ENCODE measurements at places on chromosomes 3 and 15.

DNA sequence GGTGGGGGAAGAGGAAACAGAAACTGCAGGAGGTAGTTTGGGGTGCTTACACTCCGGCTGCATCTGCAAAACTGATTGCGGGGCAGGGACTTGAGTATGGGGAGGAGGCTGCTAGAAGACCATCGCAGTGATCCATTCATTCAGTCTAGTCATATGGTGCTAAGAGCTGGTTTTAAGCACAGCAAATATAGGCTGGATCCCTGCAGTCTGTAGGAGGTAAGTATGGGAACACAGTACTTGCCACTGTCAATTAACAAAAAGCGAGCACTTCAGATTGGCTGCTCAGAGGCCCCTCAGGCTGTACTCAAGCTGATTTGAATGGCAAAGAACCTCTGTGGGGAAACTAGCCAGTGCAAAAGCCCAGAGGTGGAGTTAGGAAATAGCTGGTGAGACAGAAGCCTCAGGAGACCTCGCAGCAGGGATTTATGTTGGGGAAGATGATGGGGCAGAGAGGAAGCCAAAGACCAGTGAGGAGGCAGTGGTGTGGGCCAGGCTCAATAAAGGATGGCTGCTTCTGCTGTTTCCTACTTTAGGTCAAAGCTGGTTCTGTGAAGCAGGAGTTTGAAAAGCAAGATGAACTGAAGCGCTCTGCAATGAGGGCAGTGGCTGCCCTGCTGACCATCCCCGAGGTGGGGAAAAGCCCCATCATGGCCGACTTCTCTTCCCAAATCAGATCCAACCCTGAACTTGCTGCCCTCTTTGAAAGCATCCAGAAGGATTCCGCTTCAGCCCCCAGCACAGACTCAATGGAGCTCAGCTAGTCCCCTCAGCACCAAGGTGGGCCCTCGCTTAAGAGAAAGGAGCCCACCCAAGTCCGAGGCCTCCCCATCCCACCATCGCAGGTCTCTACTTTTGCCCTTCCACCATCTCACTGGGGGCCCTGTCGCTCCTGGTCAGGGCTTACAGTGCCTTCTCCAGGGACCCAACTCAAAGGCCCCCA lies 7.9 kb downstream of the RPL32 start:
- no peak for DNase-seq

- DNase-seq = no peak
Observed at GRCh38 chr3:179452176-179452564, 900 bp upstream of the GNB4 start.

DNA sequence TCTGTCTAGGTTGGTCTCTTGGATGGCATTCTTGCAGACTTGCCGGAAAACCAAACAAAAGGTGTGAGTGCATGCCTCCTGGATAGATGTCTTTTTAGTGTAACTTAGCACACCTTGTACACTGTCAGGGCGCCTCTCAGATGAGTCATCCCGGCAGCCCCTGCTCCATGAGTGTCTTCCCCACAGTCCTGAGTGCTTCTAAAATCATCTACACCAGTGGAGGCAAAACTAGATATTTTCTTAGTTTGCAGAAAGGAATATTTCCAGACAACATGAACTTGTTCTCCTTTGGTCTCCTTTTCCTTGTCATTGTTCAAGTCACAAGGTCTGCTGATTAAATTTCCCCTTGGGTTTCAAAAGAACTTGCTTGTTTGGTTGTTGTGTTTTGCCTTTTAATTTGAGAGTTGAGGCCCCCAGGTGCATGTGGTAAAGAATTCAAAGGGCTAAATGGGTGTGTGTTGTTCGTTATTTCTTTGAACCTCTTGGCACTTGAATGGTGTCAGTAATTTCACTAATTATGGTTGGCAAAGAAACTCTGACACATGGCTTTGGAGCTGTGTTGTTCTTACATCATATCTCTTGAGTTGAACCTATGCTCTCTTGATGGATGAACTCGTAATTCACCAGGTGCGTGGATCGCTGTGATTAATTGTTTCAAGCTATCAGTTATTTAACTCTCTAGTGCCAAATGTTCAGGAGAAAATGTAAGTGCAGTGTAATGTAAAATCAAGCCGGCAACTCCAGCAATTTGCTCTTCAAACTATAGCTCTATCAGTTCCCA lies 98.2 kb downstream of the IGF1R start:
- no peak for DNase-seq

DNA sequence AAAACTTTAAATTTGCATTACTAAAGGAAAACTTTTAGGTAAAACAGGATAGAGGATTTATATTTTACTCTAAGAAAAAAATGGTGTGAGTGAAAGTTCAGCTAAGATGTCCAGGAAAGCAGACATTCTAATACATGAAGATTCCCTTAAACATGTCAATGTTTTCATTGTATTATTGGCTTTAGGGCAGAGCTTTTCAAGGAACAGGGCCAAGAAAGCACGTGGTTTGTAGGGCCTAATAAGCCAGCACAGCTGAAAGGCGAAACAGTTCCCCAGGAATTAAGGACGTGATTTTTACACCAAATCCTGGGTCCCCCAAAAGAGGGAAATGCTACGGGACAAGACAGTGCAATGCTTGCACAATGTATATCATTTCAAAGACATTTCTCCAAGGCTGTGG lies 48.6 kb upstream of the MKRN3 start:
- no peak for DNase-seq

DNA sequence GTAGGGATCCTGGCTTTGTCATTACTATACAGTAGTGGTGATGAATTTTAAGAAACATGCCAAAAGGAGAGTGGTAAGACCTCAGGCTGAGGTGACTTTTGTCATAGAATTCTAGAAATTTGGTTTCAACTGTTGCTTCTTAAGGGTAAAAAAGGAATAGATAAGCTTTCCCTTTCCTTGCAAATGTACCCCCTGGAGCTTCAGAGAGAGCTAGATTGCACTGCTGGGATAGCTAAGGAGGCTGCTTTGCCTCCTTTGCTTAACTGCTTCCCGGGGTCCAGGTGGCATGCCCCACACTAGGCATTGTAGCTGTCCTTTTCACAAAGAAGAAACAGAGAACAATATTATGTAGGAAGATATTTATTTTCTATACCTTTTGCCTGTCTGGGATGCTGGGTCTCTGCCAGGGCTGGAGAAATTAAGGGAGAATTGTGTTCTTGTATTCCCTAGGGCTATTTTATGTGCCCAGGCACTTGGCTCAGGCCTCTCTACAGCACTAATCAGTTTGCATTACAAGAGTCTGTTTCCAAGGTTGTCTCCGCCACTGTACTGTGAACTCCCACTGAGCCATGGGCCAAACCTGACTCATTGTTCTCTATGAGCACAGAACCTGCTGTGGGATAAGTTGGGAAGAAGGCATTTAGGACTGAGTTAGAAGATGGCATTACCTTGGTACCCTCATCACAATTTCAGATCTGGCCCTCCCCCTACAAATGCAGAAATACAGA lies 460.0 kb downstream of the PDCD6IP start:
- no peak for DNase-seq

- DNase-seq = no peak
Observed at GRCh38 chr3:73614419-73614818, 10.3 kb downstream of the PDZRN3 start.

- no peak for DNase-seq
Observed at GRCh38 chr3:107461721-107462120, 61.0 kb upstream of the BBX start.
